Hepatocyte (in vitro differentiated cells): ENCODE measurements at places on chromosomes 2 and 18. TPM values are rescaled to one million over a fixed set of nuclear protein-coding genes. Genes with fewer than 3 reads are reported as not detected.

Gene PRSS56
- total RNA-seq: not detected in 2 replicates

Gene NEB
- 2.2 and 3.3 TPM in 2 replicates for total RNA-seq

Gene SEH1L
- 25.8 and 27.7 TPM in 2 replicates for total RNA-seq

Gene UBXN4
- 111 and 121 TPM in 2 replicates for total RNA-seq

Gene LRPPRC
- 83.6 and 87.3 TPM in 2 replicates for total RNA-seq

DNA sequence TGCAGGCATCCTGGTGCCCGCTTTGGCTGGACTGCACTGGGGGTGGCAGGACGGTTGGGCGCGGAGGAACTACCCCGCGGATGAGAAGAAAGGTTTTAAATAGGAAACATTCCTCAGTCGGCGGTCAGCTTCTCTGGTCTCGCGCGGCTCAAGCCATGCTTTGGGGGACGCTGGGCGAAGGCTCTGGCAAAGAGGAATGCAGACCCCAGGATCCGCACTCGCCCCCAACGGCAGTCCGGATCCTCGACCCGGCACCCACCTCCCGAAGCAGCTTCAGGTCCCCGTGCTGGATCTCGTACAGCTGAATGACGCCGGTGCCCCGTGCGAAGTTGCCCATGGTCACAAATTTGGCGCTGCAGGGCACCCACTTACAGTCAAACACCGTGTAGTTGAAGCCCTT, 686 bp upstream of the PNO1 start:
- peak overlapping the region; percentile 95 for H3K27ac ChIP-seq
- no peaks in the 10 kb centered on the region for H3K27me3 ChIP-seq
- peaks cover 13% of the 10 kb centered on the region for H3K4me1 ChIP-seq
- no peak for DNase-seq

DNA sequence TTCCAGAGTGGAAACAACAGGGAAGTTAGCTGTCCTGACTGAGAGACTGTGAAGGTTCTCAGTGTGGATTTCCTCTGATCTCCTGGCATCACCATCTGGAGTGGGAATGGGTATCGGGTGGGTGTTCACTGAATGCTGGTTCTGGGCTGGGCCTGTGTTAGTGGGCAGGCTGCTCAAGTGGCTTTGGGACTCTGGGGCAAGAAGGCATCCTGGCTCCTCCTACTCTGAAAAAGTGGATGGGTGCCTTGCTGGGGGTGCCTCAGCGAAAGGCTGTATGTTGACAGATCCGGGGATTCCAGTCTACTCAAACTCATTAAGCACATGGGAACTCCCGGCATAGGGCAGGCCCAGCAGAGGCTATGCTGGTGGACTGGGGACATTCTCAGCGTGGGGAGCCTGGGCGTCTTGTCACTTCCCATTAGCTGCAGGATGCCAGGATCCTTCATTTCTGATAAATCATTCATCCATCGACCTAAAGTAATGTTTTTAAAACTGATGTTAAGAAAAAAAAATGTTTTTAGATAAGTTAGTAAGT, 27.5 kb upstream of the CHRNA1 start:
- H3K27ac ChIP-seq: no peak overlapping the region
- DNase-seq: no peak
- H3K4me3 ChIP-seq: no peak overlapping the region
- peaks cover 10% of the 10 kb centered on the region for H3K4me1 ChIP-seq
- H3K27me3 ChIP-seq: no peaks in the 10 kb centered on the region

- no peak overlapping the region for H3K4me3 ChIP-seq
- H3K27me3 ChIP-seq: no peaks in the 10 kb centered on the region
- no peaks in the 10 kb centered on the region for H3K4me1 ChIP-seq
- DNase-seq: peak; percentile 70
- H3K27ac ChIP-seq: no peak overlapping the region
Observed at GRCh38 chr18:30971338-30971956, 71.1 kb downstream of the DSC3 start.

DNA sequence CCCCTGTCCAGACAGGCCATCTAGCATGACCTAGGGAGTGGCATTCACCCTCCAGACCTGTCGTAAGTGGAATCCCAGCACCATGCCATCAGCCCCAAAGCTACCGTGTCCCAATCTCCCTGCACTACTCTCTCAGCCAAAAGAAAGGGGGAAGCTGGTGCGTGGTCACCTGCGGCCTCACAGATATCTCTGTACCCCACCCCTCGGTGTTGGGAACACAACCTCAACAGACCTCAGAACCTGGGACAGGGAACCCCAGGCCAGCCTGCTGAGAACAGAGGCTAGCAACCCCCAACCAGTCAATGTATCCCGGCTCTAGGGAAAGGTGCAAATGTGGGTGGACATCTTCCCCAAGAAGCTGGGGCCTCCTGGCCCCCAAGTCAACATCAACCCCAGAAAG, 38.2 kb downstream of the LMAN2L start:
- no peaks in the 10 kb centered on the region for H3K27me3 ChIP-seq
- no peak overlapping the region for H3K27ac ChIP-seq
- no peak overlapping the region for H3K4me3 ChIP-seq
- no peaks in the 10 kb centered on the region for H3K36me3 ChIP-seq
- no peaks in the 10 kb centered on the region for H3K4me1 ChIP-seq

- DNase-seq: no peak
- H3K27me3 ChIP-seq: no peaks in the 10 kb centered on the region
- no peaks in the 10 kb centered on the region for H3K4me1 ChIP-seq
- H3K36me3 ChIP-seq: no peaks in the 10 kb centered on the region
Observed at GRCh38 chr18:44508474-44508873, 172.2 kb upstream of the SETBP1 start.

GRCh38 chr2:239548451-239548871, 147.6 kb upstream of the HDAC4 start:
- H3K27me3 ChIP-seq: peaks cover 5% of the 10 kb centered on the region
- no peaks in the 10 kb centered on the region for H3K36me3 ChIP-seq
- no peak overlapping the region for H3K27ac ChIP-seq
- no peak for DNase-seq
- H3K4me3 ChIP-seq: no peak overlapping the region

GRCh38 chr2:50181212-50181611, 850.7 kb downstream of the NRXN1 start:
- peak; percentile 10 for DNase-seq
- no peak overlapping the region for H3K4me3 ChIP-seq
- H3K4me1 ChIP-seq: no peaks in the 10 kb centered on the region
- no peak overlapping the region for H3K27ac ChIP-seq
- H3K36me3 ChIP-seq: no peaks in the 10 kb centered on the region

- peaks cover 22% of the 10 kb centered on the region for H3K4me1 ChIP-seq
- no peak overlapping the region for H3K4me3 ChIP-seq
- no peaks in the 10 kb centered on the region for H3K36me3 ChIP-seq
- H3K27ac ChIP-seq: peak overlapping the region; percentile 45
Observed at GRCh38 chr18:49668574-49669275, 106.9 kb downstream of the LIPG start.

- no peak overlapping the region for H3K4me3 ChIP-seq
- H3K4me1 ChIP-seq: peaks cover 35% of the 10 kb centered on the region
- no peak overlapping the region for H3K27ac ChIP-seq
Observed at GRCh38 chr2:11537951-11538350, 4.1 kb downstream of the GREB1 start.

GRCh38 chr2:179106676-179107428, 56.9 kb upstream of the CCDC141 start:
- peaks cover 19% of the 10 kb centered on the region for H3K4me1 ChIP-seq
- no peaks in the 10 kb centered on the region for H3K27me3 ChIP-seq
- no peak overlapping the region for H3K4me3 ChIP-seq
- peak; percentile 68 for DNase-seq

DNA sequence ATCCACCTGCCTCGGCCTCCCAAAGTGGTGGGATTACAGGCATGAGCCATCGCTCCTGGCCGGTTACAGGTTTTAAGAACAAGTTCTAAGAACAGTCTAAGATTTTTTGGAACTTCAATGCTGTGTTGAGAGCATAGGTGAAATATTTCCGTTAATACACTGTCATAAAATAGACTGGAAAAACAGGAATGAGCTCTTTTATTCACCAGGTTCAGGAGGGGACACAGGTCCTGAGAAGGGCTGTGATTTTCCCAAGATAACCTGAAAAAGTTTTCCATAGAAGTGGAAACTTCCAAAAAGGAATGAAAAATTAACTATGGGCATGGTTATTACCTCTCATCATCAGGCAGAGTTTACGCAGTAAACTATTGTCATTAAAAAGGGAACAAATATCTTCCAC, 97.6 kb upstream of the TMEM178A start:
- H3K36me3 ChIP-seq: no peaks in the 10 kb centered on the region
- peak overlapping the region; percentile 73 for H3K27ac ChIP-seq
- no peaks in the 10 kb centered on the region for H3K27me3 ChIP-seq
- DNase-seq: no peak
- no peak overlapping the region for H3K4me3 ChIP-seq

- no peaks in the 10 kb centered on the region for H3K4me1 ChIP-seq
- H3K36me3 ChIP-seq: no peaks in the 10 kb centered on the region
- H3K27me3 ChIP-seq: no peaks in the 10 kb centered on the region
- H3K4me3 ChIP-seq: no peak overlapping the region
Observed at GRCh38 chr2:26534098-26534864, 56.4 kb upstream of the OTOF start.

DNA sequence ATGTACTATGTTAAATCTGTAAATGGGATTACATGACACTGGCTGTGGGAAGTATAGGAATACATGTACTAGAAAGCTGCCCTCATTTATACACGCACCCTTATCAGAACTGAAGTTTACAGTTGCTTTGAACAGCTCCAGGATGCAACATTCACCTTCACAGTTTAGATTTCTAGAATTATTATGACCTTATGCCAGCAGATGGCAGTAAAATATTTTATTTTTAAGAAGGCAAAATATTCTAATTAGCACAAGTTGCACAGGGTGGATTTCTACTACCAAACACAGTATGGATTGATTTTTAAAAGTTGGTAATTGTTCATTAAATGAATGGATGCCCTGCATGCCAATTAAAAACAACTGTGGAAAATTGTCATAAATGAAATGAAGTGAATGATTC, 670.4 kb downstream of the KCNJ3 start:
- peak; percentile 24 for DNase-seq
- no peaks in the 10 kb centered on the region for H3K27me3 ChIP-seq
- H3K36me3 ChIP-seq: no peaks in the 10 kb centered on the region
- no peaks in the 10 kb centered on the region for H3K4me1 ChIP-seq
- no peak overlapping the region for H3K27ac ChIP-seq

DNA sequence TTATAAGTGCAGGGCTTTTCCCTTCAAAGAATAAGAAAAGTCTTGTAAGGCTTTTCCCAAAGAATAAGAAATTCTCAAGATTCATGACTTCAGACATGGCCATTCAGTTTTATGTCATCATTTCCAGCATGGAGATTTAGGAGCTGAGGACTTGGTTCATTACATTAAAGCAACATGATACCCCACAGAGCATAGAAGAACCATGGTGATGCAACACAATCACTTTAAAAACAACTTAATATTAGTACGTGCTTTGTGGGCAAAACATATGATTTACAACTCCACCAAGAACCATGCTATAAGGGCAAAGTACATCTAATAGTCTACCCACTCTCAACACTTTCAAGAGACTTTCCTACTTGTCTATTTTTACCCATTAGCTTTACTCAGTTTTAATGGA, 214.4 kb downstream of the SRBD1 start:
- DNase-seq: no peak
- H3K27ac ChIP-seq: no peak overlapping the region
- no peaks in the 10 kb centered on the region for H3K4me1 ChIP-seq
- H3K4me3 ChIP-seq: no peak overlapping the region
- no peaks in the 10 kb centered on the region for H3K27me3 ChIP-seq

GRCh38 chr2:9404451-9404850, 18.9 kb downstream of the ITGB1BP1 start:
- no peaks in the 10 kb centered on the region for H3K36me3 ChIP-seq
- no peak overlapping the region for H3K4me3 ChIP-seq
- no peaks in the 10 kb centered on the region for H3K4me1 ChIP-seq
- DNase-seq: no peak
- H3K27me3 ChIP-seq: no peaks in the 10 kb centered on the region
- H3K27ac ChIP-seq: no peak overlapping the region

DNA sequence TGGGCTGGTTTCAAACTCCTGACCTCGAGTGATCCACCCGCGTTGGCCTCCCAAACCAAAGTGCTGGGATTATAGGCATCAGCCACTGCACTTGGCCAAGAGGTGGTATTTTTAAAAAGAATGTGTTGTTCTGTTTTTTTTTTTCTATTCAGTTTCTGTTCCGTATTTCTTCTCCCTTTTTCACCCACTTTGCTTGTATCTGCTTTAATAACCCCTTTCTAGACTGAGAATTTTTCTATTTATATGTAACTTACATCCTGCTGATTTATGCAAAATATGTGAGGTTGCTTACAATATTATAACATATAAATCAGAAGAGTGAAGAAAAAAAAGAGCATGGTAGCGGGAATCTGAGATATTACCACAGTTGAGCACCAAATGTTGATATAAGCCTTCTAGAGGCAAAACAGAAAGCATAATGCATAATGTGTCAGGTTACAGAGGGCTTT, 17.2 kb upstream of the LYPD6B start:
- no peaks in the 10 kb centered on the region for H3K27me3 ChIP-seq
- no peak overlapping the region for H3K4me3 ChIP-seq
- H3K4me1 ChIP-seq: peaks cover 20% of the 10 kb centered on the region

DNA sequence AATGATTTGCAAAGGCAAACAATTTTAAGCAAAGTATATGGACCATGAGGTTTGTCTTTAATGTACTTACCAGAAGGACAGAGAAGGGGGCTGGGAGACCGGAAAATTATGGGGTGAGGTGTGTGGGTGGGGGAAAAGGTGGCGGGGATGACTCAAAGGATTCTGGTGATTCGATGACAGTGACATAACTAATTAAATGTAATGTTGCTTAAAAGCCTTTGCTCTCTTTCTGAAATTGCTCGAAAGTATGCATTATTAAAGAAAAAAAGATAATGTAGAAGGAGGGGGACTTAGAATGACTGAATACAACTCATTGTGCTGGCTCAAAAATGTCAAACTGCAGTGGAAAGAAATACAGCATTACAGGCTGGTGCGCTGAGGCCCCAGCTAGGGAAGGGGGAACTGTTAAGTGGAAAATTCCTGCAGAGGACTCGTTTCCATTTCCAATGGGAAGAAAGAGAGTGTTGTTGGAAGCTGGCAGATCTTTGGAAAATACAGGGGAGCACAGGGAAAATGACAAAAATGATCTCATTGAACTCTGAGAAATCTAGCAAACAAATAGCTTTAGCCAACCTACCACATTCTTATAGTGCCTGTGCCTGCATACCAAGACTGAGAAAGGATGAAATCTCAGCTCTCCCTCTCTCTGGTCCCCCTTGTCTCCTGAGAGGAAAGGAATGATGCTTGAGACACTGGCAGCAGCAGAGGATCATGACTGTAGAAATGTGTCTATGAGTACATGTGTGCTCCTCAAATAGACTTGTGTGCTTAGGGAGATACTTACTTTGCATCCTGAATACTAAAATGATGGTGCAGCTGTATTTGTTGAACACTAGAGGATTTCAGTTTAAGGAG, 632.4 kb downstream of the NYAP2 start:
- peak; percentile 48 for DNase-seq
- H3K4me3 ChIP-seq: peak overlapping the region; percentile 8
- H3K4me1 ChIP-seq: peaks cover 6% of the 10 kb centered on the region
- no peaks in the 10 kb centered on the region for H3K36me3 ChIP-seq
- peak overlapping the region; percentile 80 for H3K27ac ChIP-seq
- H3K27me3 ChIP-seq: no peaks in the 10 kb centered on the region
